T-helper 1 cell treated with Interleukin-12 subunit alpha and Interleukin-12 subunit beta and Interleukin-4 antibody, amounts not matched to agents 30 ng/mL and 1 ng/mL, for 36 hours (primary cell): ENCODE measurements at places on chromosomes 13 and 19. TPM values are rescaled to one million over a fixed set of nuclear protein-coding genes. Genes with fewer than 3 reads are reported as not detected.

KCNRG gene
- total RNA-seq = 0.59 TPM in 1 of 2 replicates, not detected in the other

LPAR2 gene
- 62.6 and 66.9 TPM in 2 replicates for total RNA-seq

ATXN8OS gene
- not detected in 2 replicates for total RNA-seq

TEX26 gene
- total RNA-seq = not detected in 2 replicates

CGB3 gene
- not detected in 2 replicates for total RNA-seq

MYO16 gene
- not detected in 2 replicates for total RNA-seq

NPHS1 gene
- not detected in 2 replicates for total RNA-seq

NCCRP1 gene
- not detected in 2 replicates for total RNA-seq

SULT2A1 gene
- total RNA-seq = not detected in 2 replicates
